Activated CD4-positive, alpha-beta T cell treated with anti-CD3 and anti-CD28 coated beads, Interleukin-2, amount 50 U/mL, for 16 hours (primary cell): ENCODE measurements at places on chromosomes 4 and X.
A peak's percentile ranks its signal among the peaks of the same experiment; 100 is the strongest.

- DNase-seq: no peak
Observed at GRCh38 chr4:10629394-10629793, 55.2 kb downstream of the CLNK start.

- no peak for DNase-seq
Observed at GRCh38 chrX:101729986-101730385, 70.3 kb upstream of the ARMCX2 start.

DNA sequence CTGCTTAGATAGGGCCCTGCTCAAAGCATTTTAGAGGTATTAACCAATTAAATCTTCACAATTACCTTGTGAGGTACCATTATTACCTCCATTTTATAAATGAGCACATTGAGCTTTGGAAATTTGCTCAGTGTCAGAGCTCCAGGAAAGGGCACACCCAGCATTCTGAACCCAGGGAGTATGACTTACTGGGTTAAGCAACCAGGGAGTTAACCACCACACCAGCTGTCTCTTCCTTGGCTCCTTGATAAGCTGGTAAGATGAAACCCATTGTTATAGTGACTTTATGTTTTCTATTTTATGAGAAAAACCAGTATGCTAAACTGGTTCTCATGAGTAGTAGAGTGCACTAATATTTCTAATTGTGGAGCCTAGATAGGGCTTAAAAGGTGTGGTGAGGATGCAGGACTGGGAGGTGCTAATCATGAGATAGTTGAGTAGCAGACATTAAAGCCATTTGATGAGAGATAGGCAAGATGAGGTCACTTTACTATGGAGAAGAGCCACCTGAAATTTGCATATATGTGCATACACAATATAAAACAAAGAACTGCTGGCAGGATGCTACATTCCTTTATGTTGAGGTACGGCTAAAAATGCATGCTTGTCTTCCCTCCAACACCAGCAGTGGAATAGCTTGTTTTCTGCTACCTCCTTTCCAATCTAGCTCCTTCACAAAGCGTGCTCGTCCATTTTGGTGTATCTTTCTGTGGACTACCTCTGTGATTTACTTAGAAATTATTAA lies 556.1 kb downstream of the SPRY1 start:
- no peak for DNase-seq

GRCh38 chr4:143355540-143356217 lies 19.0 kb downstream of the GAB1 start:
- no peak for DNase-seq

DNA sequence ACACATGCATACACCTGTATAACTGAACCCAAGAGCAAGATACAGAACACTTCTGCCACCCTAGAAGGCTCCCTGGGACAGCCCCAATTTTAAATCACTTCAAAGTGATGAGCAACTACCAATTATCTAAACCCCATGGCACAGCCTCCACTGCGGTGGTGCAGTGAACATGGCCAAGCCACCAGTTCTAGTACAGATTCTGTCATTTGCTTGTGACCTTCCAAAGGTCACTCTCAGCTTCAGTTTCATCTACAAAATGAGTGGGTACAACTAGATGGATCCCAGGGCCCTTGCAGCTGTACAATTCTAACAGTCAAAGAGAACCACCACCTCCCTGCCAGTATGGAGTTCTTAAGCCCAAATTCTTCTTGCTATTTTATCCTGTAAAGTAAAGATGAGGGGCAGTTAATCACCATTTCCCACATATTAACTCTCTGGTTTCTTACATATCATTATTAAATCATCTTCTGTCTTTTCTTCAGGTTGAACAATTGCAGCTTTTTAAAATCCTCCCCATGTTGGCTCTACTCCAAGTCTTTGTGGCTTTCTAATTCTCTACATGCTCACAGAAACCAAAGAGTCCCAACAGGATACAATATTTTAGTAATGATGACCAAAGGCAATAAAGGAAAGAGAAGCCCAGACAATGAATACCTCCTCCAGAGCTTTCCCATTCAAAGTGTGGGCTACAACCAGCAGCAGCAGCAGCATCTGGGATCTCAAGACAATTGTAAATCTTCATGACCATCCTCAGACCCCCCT lies 39.0 kb upstream of the GPM6B start:
- DNase-seq: no peak

- DNase-seq: no peak
Observed at GRCh38 chr4:78784236-78784865, 8.2 kb downstream of the BMP2K start.

DNA sequence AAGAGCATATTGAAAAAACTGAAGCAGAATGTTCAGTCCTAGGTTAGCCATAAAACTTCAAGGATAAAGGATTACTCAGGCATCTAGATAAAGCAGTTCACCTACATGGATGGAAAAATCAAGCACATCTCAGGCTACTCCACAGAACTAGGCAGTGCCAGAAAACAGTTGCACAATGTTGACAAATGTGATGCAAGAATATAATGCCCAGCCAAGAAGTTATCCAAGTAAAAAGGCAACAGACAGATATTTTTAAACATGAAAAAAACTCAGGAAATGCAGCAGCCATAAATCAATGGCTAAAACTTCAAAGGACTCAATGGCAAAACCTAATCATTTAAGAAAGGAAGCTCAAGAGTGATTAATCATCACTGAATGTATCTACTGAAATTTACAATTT lies 456.0 kb upstream of the FAM241A start:
- no peak for DNase-seq

- DNase-seq: no peak
Observed at GRCh38 chr4:116870686-116871085, 214.7 kb downstream of the TRAM1L1 start.

GRCh38 chr4:40719008-40719623 lies 30.6 kb upstream of the NSUN7 start:
- DNase-seq: peak; percentile 64

DNA sequence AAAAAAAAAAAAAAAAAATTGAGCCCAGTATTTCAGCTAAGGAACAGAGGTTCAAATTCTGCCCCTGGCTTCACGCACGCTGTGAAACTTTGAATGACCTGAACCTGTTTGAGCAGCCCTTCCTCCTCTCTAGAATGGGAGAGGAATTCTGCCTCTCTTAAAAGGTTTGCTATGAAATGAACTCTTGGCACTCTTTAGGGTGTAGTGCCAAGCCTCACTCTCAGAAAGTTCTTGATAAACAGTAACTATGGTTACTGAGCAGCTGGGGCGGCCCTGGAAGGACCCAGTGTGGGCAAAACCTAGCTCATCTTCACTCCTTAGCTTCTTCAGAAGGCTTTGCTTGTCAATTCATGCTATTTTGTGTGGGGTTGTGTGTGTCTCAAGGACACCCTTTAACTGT lies 73.7 kb downstream of the GEMIN8 start:
- DNase-seq: no peak

DNA sequence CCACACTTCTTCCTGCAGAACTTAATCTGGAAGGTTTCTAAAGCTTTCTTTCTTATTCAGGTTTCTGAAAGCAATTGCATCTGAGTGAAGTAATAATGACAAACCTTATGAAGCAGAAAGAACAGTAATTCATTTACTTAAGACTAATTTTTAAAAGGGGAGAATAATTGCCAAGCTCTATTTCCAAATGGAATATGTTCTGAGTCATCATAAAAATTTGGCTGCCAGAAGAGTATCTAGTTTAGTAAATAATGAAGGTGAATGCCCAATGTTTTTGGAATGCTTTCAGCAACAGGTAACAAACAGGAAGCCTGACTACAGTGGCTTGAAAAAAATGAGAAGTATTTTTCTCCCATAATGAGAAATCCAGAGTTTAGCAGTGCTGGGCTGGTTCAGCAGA lies 227.3 kb upstream of the TET2 start:
- DNase-seq: no peak

GRCh38 chr4:6974138-6974848 lies 64.7 kb downstream of the TBC1D14 start:
- peak; percentile 81 for DNase-seq

GRCh38 chrX:66200050-66200664 lies 36.1 kb downstream of the HEPH start:
- DNase-seq: peak; percentile 42

DNA sequence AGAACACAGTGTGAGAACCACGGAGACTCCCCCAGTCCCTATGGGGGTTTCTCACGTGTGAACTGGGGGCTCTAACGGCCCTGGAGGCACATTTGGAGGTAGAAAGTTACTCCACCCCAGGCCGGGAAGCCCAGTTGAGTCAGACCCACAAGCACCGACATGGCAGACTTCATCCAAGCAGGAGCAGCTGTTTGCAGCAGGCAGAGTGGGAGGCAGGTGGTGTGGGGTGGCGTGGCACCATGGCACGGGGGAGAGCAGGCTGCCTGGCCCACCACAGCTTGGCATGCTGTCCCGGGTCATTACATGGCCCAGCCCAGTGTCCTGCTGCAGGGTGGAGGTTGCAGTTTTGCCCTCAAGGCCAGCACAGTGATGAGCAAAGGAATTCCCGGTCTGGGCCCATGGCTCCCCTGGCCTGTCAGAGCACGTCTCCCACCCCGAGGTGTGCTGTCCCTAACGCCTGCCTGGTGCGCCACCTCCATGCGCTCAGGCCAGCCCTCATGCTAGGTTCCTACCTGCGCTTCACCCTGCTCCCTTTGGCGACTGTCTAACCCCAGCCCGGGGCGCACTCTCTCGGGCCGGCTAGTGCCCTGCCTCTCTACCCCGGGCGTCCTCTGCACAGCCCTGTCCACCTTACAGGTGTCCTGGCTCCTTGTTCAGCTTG lies 90.6 kb upstream of the AFAP1 start:
- no peak for DNase-seq

- DNase-seq: no peak
Observed at GRCh38 chr4:151114986-151115385, 15.6 kb downstream of the RPS3A start.

DNA sequence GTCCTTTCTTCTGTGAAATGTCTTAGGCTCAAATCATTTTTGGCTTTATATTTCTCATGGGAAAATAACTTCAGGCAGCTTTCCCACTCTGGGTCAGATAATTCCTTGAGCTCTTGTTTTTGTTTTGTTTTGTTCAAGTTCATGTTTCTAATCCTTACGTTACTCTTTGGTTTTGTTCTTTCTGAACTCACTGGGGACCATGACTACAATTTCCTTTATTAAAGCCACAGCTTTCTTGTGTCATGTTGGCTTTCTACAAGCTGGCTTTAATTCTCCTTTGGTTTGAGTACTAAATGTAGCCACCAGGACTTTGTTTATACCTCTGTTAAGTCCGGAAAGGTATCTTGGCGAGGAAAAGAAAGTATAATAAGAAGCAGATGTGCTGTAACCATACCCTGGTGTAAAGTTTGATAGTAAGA lies 30.8 kb upstream of the ANXA3 start:
- DNase-seq: no peak

GRCh38 chr4:38002451-38003071 lies 42.4 kb downstream of the PTTG2 start:
- DNase-seq: no peak

- DNase-seq: no peak
Observed at GRCh38 chr4:1994938-1995337, 13.8 kb downstream of the NELFA start.

DNA sequence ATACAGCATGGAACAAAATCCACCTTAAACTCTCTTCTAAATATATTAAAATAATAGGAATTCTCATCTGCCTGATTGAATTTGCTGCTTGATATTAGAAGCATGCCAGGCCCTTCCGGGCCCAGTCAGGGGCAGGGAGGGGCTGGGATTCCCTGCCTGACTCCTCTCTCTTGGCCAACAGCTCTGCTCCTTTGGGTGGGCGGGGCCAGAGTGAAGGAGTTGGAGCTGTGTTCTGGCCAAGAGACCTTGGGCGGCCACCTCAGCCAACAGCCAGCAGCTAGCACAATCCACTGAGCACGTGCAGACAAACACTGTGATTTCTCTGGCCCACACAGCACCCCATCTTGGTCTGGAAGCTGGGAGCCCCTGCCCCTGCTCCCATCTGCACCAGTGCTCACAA lies 140.3 kb downstream of the PJA1 start:
- no peak for DNase-seq

DNA sequence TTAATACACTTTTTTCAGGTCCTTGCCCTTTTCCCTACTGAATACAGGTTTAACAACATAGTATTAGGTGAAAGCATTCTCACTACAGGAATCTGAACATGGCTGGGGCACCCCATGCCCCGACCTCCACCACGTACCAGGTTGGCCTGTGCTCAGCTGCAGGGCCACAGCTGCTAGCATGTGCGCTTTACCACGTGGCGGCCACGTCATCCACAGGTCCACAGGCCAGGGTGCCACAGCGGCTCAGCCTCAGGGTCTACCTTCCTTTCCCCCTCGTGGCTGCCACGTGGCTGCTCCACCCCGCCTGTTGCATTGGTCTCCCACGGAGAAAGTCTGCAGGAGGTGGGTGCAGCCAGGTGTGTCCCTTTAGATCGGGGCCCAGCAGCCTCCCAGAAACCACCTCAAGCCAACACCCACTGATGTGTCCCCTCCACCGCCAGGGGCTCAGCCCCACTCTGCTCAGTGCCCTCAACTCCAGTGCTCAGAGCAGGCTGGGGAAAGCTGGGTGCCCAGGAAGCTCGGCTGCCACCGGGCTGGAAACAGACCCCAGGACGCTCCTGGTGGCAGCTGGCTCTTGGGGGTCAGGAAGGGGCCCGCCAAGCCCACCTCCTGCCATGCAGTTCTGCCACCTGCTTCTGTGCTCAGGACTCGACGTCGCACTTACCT lies 17.8 kb downstream of the CTBP1 start:
- DNase-seq: no peak

DNA sequence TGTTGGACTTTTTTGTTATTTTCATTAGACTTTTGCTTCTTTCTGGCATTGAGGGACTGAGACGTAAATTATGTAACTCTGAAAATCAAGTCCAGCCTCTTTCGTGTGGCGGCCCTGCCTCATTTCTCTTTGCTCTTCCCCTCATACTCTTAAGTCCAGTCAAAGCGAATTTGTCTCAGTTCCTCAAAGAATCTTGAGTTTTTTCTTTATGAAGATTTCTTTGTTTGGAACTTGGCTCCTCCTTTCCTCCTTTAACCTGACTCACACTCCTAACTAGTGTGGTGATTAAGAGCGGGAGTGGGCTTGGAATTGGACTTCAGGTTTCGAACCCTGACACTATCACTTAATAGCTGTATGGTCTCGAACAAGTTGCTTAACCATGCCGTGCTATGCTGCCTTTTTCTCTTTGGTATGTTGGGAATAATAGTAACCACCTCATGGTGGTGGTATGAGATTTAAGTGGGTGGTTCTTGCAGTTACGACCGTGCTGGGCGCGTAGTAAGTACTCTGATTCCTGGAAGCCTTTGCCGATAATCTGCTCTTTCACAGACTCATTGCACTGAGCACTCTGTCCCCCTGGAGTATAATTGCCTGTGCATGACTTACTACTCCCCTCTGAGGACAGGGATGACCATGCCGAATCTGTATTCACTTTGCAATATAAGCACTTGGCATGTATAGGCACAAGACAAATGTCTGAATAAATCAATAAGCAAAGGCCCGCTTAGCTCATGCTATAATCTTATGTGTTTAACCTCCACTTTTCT lies 19.1 kb downstream of the FNIP2 start:
- DNase-seq: no peak

GRCh38 chr4:110636680-110637407 lies 14.0 kb upstream of the PITX2 start:
- no peak for DNase-seq

GRCh38 chr4:74539044-74539790 lies 94.3 kb downstream of the AREG start:
- no peak for DNase-seq

GRCh38 chrX:11724122-11725017 lies 33.7 kb upstream of the MSL3 start:
- peak; percentile 43 for DNase-seq
